ENCODE measurements at places on chromosomes 4 and X.

GRCh38 chrX:41449615-41450014 is 2.5 kb downstream of the NYX start:
- DNase-seq, result no peak

- no peak for DNase-seq
Measured at GRCh38 chrX:99394456-99394855, 1015.6 kb downstream of the PCDH19 start.

DNA sequence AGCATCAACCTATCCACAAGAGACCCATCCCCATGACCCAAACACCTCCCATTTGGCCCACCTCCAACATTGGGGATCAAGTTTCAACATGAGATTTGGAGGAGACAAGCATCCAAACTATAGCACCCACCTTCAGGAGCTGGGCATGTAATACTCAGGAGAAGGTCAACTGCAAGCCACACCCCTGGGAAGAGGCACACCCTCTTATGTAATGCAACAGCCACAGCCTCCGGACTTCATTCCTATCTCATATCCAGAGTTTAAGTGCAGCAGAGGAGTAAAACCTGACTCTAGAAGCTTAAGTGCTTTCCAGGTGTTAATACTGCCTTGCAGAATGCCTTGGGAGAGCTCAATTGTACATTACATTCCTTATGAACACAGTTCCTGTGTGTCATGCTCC is 197.4 kb downstream of the PTTG2 start:
- DNase-seq, result no peak

DNA sequence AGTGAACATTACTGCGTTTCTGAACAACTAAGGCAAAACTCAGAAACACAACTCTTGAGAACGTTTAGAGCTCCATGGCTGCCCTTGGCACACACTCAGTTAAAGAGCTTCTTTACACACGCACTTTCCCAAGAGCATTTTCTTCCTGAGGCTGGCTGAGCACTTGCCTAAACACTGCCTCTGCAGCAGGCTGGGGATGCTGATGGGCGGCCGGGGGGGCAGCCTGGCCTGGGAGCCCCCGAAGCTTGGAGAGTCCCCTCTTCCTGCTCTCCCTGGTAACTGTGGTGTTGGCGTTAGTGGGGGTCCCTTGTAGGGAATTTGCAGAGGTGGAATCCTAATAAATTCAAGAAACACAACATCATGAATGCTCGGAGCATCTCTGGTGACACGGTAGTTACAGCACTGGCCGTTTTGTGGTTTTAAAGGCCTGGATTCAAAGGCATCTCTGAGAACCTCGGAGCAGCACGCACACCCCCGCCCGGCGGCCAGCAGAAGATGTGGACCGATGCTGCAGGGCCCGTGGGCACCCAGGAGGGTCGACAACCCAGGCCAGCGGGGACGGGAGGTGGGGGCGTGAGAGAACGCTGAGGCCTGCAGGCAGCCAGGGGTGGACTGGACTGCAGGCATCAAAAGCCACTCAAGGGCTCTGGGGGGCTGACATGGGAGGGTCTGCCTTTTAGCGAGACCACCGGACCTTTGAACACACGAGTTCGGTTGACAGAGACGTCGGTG is 45.4 kb downstream of the FGFRL1 start:
- DNase-seq, result no peak

- no peak for DNase-seq
Measured at GRCh38 chrX:28303486-28303885, 283.8 kb upstream of the IL1RAPL1 start.

DNA sequence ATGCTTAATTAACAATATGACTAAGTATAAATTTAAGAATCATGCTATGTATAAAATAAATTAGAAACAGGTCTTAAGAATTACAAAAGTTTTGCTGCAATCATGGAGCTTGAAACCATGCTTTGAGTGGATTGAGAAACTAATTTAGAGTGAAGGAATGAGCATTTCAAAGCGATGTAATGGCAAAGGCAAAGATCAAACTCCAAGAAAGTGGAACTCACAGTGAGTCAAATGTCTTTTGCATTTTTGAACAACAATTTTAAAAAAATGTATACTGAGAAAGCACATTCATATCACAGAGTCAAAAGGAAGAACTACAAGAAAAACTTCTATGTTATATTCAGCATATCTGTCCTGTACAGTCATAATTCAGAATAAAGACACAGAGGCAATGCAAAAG is 6.6 kb downstream of the GPRIN3 start:
- no peak for DNase-seq

DNA sequence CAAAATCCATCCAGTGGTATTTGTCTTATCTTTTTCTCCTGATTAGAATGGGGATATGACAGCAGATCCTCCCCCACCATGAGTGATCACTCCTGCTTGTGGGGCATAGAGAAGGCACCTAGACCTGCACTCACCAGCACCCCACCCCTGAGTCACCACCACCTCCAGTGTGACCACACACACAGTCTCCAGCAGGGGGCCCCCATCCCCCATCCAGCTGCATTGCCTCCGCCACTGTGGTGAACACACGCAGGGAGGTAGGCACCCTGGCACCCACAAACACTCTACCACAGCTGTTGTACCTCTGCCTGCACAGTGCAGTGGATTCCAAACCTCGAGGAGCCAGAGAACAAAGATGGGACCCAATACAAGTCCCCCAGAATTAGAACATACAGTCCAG is 9.0 kb upstream of the MAGEA8 start:
- DNase-seq, result no peak

- no peak for DNase-seq
Measured at GRCh38 chr4:5383191-5383980, 325.0 kb downstream of the EVC2 start.

DNA sequence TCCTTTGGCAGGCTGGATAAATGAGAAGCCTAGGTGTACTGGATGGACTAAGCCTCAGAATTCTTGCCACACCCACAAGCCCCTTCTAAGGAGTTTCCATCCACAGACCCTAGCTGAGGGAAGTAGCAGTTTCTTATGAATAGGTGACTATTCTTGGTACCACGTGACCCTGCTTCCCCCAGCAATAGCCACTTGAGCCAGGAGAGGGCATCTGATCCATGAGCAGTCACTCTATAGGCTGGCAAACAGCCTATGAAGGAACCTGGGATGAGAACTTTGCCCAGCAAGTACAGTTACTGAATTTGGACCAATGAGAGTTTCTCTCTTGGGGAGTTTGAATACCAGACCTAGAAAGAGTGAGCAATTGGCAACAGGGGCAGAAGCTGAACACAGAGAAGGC is 84.0 kb downstream of the RTL9 start:
- DNase-seq, result no peak

- DNase-seq, result no peak
Measured at GRCh38 chrX:78618987-78619386, 40.1 kb downstream of the RTL3 start.

- DNase-seq, result no peak
Measured at GRCh38 chr4:7852568-7853185, 87.0 kb downstream of the AFAP1 start.

- DNase-seq, result no peak
Measured at GRCh38 chr4:91758487-91758886, 545.3 kb upstream of the GRID2 start.

DNA sequence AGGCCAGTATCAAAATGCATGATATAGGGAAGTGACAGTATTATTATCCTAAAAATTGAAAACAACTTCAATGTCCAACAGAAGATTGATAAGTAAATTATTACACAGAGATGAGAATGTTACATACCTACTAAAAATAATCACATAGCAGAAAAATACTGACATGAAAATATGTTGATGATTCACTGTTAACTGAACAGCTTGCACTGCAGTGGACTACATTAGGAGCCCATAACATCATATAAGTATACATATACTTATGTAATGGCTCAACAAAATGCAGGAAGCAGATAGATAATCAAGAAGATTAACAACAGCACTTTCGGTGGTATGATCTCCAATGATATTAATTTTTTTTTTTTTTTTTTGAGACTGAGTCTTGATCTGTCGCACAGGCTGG is 7.1 kb downstream of the CLOCK start:
- DNase-seq, result no peak

- no peak for DNase-seq
Measured at GRCh38 chr4:82287720-82288119, 86.1 kb downstream of the HNRNPD start.

GRCh38 chrX:150080497-150080896 is 142.2 kb upstream of the EOLA2 start:
- DNase-seq, result no peak

DNA sequence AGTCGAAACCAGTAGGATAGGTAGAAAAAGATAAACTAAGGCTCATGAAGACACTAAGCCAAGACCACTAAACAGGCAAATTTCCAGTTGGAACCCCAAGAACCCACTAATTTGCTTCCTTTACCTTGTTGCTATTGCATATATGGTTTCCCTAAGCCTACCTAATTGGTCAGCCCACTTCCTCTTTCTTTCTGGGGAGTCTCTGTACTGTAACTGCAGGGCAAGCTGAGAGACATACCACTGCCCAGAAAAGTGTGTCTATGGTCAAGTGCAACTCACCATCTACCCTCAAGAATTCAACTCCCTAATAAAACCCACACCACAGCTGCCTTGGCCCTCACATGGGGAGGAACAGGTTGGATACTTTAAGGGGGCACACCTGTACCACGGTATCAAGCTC is 28.6 kb downstream of the IDS start:
- DNase-seq, result no peak

- no peak for DNase-seq
Measured at GRCh38 chrX:46298821-46299220, 246.4 kb downstream of the ZNF674 start.

DNA sequence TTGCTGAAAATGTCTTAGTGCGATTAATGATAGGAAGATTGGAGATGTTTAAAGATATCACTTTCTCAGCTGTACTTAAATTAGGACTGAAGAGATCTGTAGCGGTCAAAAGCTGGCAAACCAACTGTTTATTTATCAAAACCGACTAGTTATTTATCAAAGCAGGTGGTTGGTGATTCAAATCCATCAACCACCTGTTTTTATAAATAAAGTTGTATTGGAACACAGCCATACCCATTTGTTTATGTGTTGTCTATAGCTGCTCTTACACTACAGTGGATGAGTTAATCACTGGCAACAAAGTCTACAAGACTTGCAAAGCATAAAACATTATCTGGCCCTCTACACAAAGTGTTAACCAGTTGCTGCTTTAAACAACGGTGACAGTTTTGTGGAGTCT is 76.8 kb downstream of the IL15 start:
- no peak for DNase-seq

DNA sequence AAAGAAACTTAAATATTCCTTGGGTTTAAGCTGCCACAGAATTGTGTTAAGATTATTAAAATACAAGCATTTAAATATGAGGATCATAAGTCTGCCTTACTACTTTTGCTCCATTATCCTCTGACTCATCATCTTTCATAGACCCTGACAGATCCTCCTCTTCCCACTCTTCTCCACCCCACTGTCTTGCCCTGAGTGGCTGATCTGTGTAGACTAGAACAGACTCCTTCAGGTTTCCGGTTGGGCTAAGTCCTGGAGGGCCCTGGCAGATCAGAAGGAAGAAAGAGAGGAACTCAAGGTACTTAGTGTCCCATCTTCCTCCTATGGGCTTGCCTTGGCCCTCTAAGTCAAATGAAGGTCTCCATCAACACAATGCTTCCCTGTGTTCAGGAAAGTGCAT is 30.7 kb downstream of the PALLD start:
- no peak for DNase-seq

DNA sequence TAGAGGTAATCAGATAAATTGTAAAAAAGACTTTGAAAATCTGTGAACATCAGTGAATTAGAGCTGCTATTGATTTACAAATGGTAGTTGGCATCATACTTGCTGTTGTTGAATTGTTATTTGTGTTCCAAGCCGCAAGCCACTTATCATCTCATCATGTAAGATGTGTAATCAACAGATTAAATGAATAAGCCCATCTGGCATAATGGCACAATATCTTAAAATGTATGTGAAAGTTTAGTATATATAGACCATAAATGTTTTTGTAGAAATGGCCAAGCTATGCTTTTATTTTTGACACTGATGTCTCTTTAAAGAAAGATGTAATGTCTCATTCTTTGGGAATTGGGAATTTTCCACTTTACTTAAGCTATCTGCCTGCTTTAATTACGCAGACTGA is 682.6 kb upstream of the GNPDA2 start:
- no peak for DNase-seq
